Adipose tissue (tissue), 3 donors: ENCODE measurements at places on chromosomes 6 and 20. TPM values are rescaled to one million over a fixed set of nuclear protein-coding genes. Genes with fewer than 3 reads are reported as not detected.

ACTR5 gene
- polyA plus RNA-seq: 3.1 TPM

PPP1R14C gene
- 0.58 TPM for polyA plus RNA-seq

SERPINB6 gene
- polyA plus RNA-seq: 105 TPM

TMEM14A gene
- 24.1 TPM for polyA plus RNA-seq

PRPF6 gene
- 37.2 TPM for polyA plus RNA-seq

CD109 gene
- polyA plus RNA-seq: 1.7 TPM

COL21A1 gene
- 0.38 TPM for polyA plus RNA-seq

SIRPB2 gene
- polyA plus RNA-seq: 6.1 TPM

EPPIN gene
- polyA plus RNA-seq: not detected

ENPP5 gene
- 1.2 TPM for polyA plus RNA-seq

TMC2 gene
- polyA plus RNA-seq: 0.06 TPM

DLL1 gene
- 7.0 TPM for polyA plus RNA-seq

SPAG4 gene
- 2.8 TPM for polyA plus RNA-seq

SNAI1 gene
- polyA plus RNA-seq: 2.8 TPM

SCRT2 gene
- polyA plus RNA-seq: 0.05 TPM

LINC00237 gene
- not detected for polyA plus RNA-seq

CLPSL1 gene
- polyA plus RNA-seq: not detected

SLC32A1 gene
- not detected for polyA plus RNA-seq

GJA10 gene
- not detected for polyA plus RNA-seq

BPIFB4 gene
- not detected for polyA plus RNA-seq

TP53RK gene
- polyA plus RNA-seq: 3.4 TPM

IYD gene
- 0.04 TPM for polyA plus RNA-seq

SMOC2 gene
- 34.4 TPM for polyA plus RNA-seq

PTCRA gene
- polyA plus RNA-seq: not detected

BIRC7 gene
- polyA plus RNA-seq: not detected
